Right ventricle myocardium superior (tissue), 1 donor: ENCODE measurements at places on chromosomes 3 and 15. TPM values are rescaled to one million over a fixed set of nuclear protein-coding genes. Genes with fewer than 3 reads are reported as not detected.

DNA sequence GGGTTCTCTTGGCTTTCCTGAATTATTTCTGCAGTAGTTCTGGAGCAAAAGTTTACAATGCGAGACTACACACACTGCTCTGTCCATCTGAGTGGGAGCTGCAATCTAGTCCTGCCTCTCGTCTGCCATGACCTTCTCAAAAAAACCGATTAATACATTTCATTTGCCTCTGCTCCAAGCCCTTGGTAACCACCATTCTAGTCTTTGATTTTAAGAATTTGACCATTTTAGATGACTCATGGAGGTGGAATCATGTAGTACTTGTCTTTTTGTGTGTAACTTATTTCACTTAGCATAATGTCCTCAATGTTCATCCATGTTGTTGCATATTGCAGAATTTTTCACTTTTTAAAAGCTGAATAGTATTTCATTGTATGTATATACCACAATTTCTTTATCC lies 356.9 kb downstream of the SV2B start:
- DNase-seq: no peak

GRCh38 chr3:128946411-128946810 lies 47.5 kb downstream of the CFAP92 start:
- no peak for DNase-seq

The SLC6A11 gene
- total RNA-seq: not detected

The RBMS3 gene
- 25.3 TPM for total RNA-seq

DNA sequence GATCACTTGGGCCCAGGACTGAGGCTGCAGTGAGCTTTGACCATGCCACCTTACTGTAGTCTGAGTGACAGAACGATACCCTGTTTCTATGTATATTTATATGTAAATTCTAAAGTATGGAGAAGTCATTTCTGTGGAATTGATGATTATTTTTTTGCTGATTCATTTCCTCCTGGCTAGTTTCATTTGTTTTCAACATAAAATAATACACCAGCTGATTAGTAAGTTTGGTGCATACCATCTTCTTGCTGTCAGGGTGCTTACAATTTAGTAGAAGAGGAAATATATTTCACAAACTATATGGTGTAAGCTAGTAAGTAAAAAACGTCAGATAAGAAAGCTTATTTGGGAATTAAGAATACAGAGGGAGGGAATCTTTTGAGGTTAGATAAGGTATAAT lies 36.0 kb downstream of the SLC25A26 start:
- DNase-seq: no peak

DNA sequence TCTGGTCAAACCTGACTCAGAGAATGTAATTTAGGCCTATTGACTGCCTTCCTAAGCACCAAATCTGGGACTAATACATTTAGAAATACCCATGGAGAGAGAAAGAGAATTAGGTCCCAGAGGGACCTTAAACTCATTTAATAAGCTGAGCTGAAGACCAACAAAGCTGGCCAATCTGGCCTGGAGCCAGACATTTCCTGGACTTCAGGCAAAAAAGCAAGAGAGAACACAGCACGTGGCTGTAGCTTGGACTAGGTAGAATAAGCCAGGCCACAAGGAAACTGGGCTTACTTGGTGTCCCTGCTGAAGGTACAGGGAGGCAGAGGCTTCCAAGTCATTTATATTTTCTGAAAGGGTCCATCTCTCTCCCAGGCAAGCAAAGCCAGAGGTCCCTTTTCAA lies 88.1 kb downstream of the RTP4 start:
- peak; percentile 74 for DNase-seq

The IDH2 gene
- 1,067 TPM for total RNA-seq

DNA sequence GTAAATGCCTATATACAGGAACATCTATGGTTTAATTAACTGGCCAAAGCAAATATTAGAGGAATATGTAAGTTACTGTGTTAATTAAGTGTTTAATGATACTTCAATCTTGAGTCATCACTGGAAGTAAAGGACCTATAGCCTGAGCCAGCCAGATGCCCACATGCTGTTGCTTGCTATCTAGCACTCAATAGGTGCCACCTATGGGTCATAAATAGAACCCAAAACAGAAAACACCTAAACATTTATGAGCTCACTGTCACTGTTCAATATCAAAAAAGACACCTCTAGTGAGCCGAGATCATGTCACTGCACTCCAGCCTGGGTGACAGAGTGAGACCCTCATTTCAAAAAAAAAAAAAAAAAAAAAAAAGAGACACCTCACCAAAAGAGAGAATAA lies 48.4 kb upstream of the IP6K2 start:
- DNase-seq: no peak

GRCh38 chr15:100940767-100941379 lies 21.7 kb downstream of the LRRK1 start:
- DNase-seq: no peak

- no peak for DNase-seq
Measured at GRCh38 chr3:43098761-43099160, 7.1 kb downstream of the POMGNT2 start.

The TMC3 gene
- total RNA-seq: not detected

The GALNT15 gene
- 7.2 TPM for total RNA-seq

- no peak for DNase-seq
Measured at GRCh38 chr3:15820911-15821310, 23.1 kb upstream of the ANKRD28 start.

The ANKUB1 gene
- total RNA-seq: not detected

- no peak for DNase-seq
Measured at GRCh38 chr3:106590216-106590615, 721.4 kb upstream of the CBLB start.

- DNase-seq: no peak
Measured at GRCh38 chr15:91304786-91305185, 204.7 kb downstream of the SV2B start.

- DNase-seq: no peak
Measured at GRCh38 chr3:13066834-13067233, 6.4 kb downstream of the IQSEC1 start.

DNA sequence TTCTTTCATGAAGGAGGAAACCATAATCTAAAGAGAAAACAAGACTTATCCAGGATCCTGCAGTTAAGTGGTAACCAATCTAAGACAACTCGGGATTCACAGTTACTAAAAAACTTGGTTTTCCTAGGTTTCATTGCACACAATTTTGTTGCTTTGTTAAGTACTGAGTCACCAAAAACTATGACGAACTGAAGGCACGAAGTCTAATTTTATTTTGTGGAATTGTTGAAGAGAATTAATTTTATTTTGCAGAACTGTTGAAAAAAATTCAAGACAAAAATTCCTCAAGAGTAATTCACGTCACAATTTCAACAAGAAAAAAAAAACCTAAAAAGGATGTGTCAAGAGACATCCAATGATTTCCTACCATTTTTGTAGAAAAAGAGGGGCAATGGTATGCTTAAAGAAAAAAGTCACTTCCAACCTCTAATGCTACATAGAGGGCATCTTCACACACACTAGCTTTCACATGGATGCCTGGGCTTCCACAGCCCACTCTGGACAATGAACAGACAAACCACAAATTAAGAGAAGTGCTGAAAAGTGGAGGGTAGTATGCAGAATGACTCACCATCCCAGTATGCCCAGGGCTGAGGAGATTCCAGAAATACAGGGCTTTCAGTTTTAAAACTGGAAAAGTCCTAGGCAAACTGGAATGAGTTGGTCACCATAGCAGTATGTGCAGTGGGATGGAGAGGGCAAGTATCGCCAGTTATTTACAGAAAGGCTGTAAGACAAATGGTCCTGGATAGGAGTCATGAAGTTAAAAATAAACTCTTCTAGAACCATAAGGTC lies 29.2 kb downstream of the PLOD2 start:
- no peak for DNase-seq

- DNase-seq: no peak
Measured at GRCh38 chr3:157353652-157354051, 83.0 kb upstream of the PTX3 start.

DNA sequence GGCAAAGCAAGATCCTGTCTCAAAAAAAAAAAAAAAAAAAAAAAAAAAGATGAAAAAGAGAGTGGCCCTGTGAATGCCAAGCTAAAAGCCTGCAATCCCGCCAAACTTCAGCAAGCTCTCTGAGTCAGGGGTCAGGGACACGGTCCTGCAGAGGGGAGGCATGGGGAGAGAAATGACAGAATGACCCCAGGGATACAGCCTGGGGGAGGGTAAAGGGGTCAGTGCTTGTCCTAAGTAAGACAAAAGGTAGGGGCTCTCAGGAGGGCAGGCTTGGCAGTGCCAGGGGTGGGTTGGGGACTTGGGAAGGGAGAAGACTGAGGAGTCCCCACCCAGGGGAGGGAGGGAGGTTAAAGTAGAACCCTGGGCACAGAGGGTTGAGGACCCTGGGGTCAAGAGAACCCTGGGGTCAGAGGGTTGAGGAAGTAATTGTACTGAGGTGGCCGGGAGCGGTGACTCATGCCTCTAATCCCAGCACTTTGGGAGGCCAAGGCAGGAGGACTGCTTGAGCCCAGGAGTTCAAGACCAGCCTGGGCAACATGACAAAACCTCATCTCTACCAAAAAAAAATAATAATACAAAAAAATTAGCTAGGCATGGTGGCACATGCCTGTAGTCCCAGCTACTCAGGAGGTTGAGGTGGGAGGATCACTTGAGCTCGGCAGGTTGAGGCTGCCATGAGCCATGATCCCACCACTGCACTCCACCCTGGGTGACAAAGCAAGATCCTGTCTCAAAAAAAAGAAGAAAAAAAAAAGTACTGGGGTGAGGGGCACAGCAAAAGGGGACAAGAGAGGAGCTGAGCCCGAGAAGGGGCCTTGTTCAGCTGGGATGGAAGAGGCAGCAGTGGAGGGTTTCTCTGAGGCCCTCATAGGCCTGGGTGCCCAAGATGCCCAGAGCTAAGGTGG lies 5.2 kb upstream of the SEMA3B start:
- DNase-seq: no peak

DNA sequence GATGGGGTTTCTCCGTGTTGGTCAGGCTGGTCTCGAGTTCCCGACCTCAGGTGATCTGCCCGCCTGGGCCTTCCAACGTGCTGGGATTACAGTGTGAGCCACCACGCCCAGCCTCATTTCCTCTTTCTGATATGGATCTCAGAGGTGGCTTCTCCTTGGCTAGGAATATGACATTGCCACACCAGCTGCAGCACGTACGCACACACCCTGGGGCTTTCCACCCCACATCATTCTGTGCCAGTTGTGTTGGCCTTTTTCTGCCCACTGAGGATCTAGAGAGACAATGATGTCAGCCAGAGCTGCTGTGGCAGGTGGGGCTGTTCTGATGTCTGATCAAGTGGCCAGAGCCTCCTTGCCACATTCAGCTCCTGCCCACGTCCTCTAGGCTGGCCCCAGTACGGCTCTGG lies 29.0 kb downstream of the TMEM45A start:
- DNase-seq: no peak

The C3orf18 gene
- total RNA-seq: 53.1 TPM

DNA sequence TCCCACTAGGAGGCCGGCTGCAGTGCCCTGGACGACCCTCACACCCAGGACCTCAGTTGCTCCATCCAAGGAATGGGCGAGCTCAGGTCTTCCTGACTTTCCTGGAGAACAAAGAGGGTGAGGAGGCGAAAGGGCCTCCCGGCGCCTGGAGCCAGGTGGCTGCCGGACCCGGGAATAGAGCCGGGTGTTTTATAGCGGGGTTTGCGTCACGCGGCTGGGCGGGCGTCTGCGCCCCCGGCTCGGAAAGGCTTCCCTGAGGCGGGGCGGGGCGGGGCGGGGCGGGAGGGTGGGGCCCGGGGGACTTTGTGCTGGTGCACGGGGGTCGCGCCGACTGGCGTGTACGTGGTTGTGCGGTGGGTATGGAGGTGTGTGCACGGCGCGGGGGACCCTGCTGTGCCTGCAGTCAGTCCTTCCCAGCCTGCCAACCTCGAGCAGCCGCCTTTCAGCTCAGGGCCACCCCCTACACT lies 4.6 kb upstream of the PRKCD start:
- no peak for DNase-seq

DNA sequence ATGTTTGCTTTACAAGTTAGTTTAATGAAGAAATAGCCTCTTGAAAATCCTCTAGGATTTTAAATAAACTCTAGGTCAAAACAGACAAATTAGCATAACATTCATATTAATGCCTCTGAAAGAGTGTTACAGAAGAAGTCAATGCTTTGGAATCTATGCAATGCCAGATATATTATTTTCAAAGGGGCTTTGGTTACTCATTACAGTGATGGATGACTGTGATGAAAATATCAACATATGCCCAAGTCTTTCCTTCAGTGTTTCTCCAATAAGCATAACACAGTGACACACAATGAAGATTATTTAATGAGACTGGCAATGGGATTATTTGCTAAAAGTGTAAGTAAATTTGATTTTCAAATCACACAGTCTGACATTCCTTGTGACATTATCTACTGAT lies 1247.2 kb downstream of the ROBO2 start:
- DNase-seq: no peak

The ATP10A gene
- 0.75 TPM for total RNA-seq

The TEX55 gene
- not detected for total RNA-seq

DNA sequence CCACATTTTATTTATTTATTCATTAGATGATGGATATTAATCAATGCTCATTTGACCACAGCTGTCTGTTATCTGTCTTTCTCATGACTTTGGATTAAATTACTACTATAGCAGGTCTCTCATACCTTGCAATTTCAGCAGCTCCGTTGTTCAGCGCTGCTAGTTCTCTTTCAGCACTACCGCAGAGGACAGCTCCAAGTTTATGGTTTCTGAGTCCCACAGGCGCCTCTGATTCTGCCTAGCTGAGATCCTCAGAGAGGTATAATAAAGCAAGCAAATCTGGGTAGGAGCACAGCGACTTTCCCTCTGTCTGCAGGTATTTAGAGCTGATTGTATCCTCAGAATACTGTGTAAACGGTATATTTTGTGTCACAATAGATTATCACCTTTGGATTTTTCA lies 204.9 kb downstream of the CNTN4 start:
- DNase-seq: no peak

DNA sequence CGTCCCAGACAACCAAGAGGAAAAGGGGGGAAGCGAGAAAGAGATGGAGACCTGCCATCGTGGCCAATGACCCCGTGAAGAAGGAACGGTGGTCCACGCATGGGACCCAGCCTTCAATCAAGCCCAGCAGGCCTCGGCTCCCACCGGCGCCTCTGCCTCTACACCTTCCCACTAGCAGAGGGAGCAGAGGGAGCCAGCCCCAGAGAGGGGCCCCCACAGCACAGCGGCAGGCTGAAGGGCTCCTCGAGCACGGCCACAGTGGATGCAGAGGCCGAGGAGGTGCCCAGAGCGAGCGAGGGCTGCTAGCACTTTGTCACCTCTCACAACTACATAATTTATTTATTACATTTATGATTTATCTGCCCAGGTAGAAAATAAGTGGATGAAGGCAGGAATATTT lies 68.4 kb upstream of the TOPAZ1 start:
- no peak for DNase-seq

- DNase-seq: no peak
Measured at GRCh38 chr3:39605837-39606236, 138.4 kb downstream of the MOBP start.

The STRIT1 gene
- not detected for total RNA-seq
